ENCODE measurements at places on chromosomes 11 and 22.

DNA sequence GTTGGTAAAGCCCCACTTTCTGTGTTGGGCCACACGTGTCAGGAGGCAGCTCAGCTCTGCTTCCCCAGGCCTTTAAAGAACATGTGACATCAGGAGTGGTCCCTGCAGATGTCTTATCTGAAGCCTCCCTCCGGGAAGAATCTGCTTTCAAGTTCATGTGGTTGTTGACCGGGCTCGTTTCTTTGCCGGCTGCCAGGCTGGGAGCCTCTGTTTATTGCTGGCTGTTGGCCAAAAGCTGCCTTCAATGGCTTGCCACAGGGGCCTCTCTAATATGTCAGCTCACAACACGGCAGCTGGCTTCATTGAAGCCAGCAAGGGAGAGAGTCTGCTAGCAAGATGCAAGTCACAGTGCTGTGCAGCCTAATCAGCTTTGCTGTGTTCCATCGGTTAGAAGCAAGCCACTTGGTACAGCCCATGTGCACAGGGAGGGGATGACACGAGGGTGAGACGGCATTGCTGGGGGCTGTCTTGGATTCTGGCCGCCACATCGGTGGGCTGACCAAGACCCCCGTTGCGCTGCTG lies 14.6 kb downstream of the MRGPRF start:
- DNase-seq: peak; percentile 89

DNA sequence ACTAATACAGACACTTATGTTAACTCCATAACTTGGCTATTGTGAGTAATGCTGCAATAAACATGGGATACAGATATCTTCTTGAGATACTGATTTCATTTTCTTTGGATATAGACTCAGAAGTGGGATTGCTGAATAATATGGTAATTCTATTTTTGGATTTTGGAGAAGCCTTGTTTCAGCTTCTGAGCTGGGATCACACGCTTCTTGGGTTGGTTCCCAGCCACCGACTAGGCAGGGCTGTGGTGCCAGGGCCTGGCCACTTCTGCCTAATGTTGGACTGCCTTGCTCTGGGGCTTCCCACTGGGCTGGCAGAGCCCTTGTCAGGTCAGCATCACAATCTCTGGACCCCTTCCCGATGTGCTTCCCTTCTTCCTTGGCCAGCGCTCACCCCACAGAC lies 14.0 kb upstream of the MCHR1 start:
- no peak for DNase-seq

DNA sequence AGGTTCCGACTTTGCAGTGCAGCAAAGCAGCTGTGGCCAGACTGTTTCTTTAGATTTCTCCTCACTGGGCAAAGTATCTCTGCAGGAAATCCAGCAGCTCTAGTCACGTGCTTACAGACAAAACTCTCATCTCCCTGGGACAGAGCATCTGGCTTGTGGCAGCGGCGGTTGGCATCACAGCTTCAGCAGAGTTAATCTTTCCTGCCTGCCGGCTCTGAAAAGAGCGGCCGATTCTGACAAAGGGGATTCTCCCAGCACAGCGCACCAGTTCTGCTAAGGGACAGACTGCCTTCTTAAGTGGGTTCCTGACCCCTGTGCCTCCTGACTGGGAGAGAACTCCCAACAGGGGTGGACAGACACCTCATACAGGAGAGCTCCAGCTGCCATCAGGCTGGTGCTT lies 1357.3 kb upstream of the TENM4 start:
- no peak for DNase-seq

DNA sequence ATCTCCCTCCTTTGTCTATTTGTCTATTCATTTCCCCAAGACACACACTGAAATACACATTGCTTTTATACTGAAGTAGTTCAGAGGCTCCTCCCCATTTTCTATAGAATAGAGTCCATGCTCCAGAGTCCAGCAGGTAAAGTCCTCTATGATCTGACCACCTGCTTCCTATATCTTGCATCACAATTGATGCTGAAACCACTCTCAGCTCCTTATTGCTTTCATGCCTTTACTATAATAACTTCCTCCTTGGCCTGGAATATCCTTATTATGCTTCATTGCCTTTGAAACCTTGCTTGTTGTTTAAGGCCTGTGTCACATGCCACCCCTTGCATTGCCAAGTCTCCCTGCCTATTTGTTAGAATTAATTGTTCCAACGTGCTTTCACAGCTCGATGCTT lies 12.6 kb downstream of the OR6Q1 start:
- no peak for DNase-seq

GRCh38 chr11:60964801-60965200 lies 6.7 kb upstream of the CD6 start:
- no peak for DNase-seq

GRCh38 chr11:82680252-82680651 lies 53.4 kb downstream of the FAM181B start:
- DNase-seq: no peak

DNA sequence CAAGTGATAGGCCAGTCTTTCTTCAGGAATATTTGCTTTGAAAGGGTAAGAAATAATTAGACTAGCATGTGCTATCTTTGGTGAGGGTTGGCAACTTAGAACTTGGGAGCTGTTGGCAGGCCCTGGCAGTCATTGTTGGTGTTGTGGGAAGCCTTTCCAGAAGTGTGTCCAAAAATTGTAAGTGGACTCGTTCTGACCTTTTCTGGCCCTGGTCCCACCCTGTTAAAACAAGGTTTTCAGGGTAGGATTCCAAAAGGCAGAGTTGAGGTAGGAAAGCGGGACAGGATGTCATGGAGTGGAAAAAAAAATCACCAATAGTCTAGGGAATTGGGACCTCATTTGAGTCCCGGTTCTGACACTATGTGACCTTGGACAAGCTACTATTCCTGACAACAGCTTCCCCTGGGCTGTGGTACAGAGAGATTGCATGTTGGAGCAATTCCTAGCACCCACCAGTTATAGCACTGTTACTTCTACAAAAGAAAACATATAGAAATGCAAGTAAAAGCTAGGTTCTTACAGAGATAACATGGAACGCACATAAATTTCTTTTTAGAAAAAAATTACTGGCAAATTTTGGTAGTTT lies 299.3 kb upstream of the DDI1 start:
- DNase-seq: no peak

- DNase-seq: no peak
These were observed 1181.0 kb upstream of the TENM4 start for GRCh38 chr11:80621871-80622270.

DNA sequence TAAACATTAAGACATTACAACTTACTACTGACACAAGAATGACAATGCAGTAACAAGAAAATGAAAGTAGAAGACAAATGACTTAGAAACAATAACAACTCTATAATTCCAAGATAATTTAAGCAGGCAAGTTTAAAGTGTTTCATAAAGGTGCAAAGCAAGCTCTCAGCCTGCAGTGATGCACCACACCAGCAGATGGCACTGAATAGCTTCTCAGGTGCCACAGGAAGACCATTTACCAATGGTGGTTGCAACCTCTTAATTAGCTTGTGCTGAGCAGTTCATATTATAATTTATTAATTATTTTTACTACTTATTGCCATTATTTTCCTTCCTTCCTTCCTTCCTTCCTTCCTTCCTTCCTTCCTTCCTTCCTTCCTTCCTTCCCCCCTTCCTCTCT lies 60.6 kb downstream of the NXPE2 start:
- DNase-seq: peak; percentile 44

- peak; percentile 49 for DNase-seq
These were observed 8.6 kb upstream of the MMP8 start for GRCh38 chr11:102733232-102733875.

- DNase-seq: no peak
These were observed 2.4 kb upstream of the SCARF2 start for GRCh38 chr22:20439928-20440575.

GRCh38 chr11:128914216-128915148 lies 23.3 kb downstream of the KCNJ5 start:
- no peak for DNase-seq

- peak; percentile 56 for DNase-seq
These were observed 1.1 kb downstream of the LRP4 start for GRCh38 chr11:46917109-46917761.

DNA sequence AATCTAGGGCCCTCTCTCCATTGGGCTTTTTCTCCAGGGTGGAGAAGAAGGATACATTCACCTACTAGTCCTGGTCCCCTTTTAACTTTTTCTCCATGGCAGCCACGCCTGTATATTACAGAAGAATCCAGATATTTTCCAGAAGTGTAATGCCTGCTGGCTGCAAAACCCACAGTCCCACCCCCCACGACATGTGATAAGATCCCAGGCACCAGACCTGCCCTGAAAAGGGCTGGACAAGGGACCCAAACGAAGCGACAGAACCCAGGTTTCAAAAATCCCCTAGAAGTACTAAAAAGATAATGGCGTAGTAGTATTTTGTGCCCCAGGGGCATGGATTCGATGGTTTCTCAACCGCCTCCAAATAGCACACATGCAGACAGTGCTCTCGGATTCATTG lies 2.8 kb downstream of the WT1 start:
- DNase-seq: no peak
